ENCODE measurements at places on chromosomes 1 and 21.

DNA sequence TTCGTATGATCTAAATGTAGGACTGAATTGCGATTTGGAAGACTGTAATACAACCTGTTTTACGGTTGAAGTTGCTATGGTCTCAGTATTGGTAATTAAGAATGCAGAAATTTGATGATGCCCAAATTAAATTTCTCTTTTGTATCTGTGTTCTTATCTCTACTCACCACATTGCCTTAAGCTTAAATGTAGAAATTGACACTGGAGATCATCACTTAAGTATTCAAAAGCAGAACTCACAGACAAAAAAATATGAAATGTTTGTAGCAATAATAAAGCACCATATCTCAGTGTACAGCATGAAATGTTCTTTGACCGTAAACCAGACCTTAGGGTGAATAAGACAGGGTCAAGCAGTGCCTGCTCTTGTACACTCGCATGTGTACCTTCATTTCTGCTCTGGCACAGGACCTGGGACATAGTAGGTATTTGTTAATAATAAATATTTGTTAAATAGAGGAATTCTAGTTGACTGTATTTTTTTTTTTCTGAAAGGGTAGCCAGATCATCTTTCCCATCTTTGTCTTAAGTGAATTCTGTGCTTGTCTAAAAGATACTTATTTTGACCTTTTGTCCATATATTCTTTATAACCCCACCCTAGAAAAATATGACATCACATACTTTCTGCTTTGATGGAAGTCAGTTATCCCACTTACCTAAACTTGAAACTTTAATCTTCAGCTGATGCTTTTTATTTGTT, 1.5 kb downstream of the CDC7 start:
- no peak for DNase-seq

DNA sequence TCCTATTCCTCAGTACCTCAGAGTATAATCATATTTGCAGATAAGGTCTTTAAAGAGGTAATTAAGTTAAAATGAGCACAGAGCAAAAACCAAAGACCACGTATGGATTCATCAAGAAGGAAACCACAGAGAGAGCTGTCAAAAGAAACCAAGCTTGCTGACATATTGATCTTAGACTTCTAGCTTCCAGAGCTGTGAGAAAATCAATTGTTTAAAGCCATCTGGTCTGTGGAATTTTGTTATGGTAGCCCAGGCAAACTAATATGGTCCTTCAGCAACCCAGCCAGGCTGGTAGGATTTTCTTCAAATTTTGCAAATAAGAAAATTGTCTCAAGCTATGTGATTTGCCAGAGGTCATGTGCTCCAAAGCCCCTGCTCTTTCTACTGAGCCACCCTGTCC, 62.5 kb downstream of the LRIG2 start:
- DNase-seq = no peak

GRCh38 chr1:6623269-6623965, 1.3 kb upstream of the THAP3 start:
- DNase-seq = no peak

- no peak for DNase-seq
These were observed 278.0 kb downstream of the RGS7 start for GRCh38 chr1:241079047-241079446.

DNA sequence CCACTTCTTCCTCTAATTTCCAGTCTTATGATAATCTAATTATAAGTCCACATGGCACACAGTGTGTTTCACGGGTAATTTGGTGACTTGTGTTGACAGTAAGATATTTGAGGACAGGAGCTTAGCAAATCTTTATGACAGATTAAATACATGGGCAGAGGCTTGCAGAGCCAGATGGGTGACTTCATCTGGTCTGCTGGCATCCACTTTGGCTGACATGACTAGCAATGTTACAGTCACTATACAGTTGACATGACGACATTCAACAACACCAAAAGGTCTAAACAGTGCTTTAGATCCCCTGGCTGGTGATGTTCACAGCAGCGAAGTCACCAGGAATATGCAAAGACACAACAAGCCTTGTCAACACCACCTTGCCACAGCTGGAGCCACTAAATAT, 147.2 kb downstream of the ETS2 start:
- DNase-seq = no peak

- DNase-seq = no peak
These were observed 121.6 kb upstream of the IRF2BP2 start for GRCh38 chr1:234731569-234732085.

DNA sequence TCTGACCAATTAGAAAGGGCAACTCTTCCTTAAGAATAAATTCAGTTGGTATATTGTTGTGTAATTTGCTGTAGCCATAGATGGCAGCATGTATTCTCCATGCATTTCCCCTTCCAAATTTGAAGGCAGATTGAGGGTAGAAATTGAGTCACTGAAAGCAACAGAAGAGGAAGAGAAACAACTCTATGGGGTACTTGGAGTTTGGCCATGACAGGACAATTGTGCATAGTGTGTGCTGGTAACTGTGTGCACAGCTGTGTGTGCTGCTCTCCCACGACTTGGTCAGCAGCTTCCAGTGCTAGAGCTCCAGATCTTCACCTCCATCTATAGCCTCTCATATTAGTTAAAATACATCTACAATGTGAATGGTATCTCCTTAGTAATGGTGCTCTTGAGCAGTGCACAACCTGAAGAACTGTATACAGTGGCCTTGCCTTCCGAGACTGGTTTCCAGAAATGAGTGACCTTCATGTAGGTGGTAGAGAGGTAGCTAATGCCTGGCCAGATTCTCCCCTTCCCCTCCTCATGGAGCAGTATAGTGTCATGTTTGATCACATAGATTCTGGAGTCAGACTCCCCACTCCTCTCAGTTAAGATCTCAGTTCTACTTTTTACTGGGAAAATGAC, 882 bp upstream of the FCAMR start:
- DNase-seq = no peak

DNA sequence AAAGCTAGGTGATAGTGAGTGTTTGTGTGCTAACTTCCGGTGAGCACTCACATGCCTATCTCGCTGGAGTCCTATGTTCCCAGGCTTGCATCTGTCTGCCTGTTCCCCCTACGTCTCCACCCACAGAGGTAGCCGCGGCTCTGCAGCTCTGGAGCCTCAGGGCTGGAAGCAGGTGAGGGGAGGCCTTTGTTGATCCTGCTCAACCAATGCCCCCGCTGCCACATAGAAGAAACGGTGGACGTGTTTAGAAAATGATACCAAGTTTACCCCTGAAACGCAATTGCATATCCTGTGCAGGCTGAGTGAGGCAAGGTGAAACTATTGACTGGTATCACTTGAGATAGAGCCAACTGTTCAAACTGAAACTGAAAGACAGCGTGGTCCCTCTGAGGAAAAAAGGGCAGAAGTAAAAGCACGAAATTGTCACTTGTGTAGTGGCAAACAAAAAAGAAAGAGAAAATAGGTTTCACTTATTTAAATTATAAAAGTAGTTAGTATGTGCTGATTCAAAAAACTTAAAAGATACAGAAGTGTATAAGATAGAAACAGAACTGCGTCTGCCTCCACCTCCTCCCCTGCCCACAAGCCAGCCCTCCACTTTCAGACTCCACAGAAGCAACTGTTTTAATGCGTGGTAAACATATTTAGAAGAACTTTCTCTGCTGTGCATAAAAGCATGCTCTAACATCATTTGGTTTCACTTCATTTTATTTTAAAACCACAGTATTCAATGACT, 38.6 kb upstream of the ETS2 start:
- no peak for DNase-seq

- no peak for DNase-seq
These were observed 2.7 kb downstream of the IFFO2 start for GRCh38 chr1:18953731-18954231.

GRCh38 chr21:42521384-42521783, 7.7 kb downstream of the SLC37A1 start:
- no peak for DNase-seq

DNA sequence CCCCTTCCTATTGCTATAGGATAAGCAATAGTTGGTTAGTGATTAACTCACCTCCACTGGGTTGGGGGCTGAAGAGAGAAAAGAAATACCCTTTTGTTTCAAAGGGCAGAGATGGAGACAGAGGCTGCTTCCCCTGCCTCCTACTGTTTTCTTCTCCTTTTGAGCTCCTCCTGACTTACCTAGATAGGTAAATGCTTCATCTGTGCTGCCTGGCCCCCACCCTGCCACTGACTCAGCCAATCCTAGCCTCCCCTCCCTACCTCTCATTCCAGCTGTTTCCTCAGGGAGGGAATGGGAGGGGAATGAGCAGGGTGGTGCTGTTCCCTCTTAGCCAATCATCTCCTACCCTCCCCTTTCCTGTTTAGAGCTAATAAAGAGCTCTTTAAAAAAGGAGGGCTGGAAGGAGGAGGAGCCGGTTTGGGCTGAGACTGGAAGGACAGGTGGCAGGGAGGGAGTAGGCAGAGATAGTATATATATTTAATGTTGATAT, at the start of gene C1orf116:
Gene C1orf116, minus strand, starts transcription at position 229 of the 490 bp plus-strand sequence. CDS start 5,158 bp downstream, outside the sequence.
- DNase-seq = peak; percentile 85

GRCh38 chr1:152034324-152034653, 2.5 kb downstream of the S100A11 start:
- DNase-seq = no peak

DNA sequence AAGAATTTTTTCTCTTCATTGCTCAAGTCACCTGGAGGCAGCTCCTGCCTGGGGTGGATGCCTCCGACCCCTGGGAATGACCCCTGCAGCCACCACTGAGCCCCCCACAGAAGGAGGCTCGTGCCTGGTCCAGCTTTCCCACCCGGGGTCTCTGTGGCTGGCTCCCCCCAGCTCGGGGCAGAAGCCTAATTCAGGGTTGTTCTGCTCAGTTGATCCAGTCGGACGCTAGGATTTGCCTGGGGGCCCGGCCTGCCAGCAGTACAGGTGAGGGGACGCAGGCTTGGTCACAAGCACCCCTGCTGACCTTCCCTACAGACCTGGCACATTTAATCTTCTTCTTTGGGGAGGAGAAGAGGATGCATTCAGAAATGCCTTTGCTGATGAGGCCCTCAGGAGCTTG, 53.6 kb upstream of the POFUT2 start:
- DNase-seq = no peak

GRCh38 chr1:199657449-199657848, 370.1 kb upstream of the NR5A2 start:
- no peak for DNase-seq

GRCh38 chr21:36202726-36203602, 46.3 kb downstream of the DOP1B start:
- DNase-seq = no peak

DNA sequence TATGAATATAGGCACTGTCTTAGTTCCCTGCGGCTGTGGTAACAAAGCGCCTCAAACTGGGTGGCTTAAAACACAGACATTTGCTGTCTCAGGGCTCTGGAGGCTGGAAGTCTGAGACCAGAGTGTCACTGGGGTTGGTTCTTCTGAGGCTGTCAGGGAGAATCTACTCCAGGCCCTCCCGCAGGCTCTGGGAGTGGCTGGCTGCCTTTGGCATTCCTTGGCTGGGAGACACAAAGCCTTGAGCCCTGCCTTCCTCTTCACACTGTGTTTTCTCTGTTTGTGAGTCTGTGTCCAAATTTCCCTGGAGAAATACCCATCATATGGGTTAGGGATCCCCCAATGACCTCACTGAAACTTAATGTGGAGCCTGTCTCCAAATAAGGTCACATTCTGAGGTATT, 38.5 kb downstream of the B3GALT5 start:
- DNase-seq = no peak

DNA sequence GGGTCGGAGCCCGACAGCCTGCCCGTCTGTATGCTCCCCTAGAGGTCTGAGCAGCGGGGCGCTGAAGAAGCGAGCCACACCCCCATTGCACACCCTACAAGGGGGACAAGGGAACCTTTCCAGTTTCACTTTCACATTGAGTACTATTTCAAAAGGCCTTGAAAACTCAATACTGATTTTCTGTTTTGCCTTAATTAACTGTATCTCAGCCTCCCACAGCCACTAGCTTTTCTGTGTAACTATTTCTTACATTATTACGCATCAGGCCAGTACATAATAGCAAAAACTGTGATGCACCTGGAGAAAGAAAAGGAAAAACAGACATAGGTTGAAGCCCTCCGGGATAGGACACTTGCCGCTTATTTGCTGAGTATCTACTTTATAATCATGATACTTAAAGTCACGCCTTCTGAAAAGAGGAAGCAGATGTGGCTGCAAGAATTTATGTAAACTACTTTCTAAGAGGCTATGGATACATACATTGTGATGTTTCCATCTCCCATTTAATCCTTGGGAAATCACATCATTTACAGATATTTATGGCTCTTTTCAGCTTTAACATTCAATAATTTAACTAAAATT, 1719.5 kb downstream of the MRPL39 start:
- DNase-seq = no peak

- peak; percentile 31 for DNase-seq
These were observed 36.8 kb downstream of the RAB3GAP2 start for GRCh38 chr1:220235462-220235861.

GRCh38 chr1:154863315-154864174, 6.5 kb downstream of the KCNN3 start:
- DNase-seq = no peak

DNA sequence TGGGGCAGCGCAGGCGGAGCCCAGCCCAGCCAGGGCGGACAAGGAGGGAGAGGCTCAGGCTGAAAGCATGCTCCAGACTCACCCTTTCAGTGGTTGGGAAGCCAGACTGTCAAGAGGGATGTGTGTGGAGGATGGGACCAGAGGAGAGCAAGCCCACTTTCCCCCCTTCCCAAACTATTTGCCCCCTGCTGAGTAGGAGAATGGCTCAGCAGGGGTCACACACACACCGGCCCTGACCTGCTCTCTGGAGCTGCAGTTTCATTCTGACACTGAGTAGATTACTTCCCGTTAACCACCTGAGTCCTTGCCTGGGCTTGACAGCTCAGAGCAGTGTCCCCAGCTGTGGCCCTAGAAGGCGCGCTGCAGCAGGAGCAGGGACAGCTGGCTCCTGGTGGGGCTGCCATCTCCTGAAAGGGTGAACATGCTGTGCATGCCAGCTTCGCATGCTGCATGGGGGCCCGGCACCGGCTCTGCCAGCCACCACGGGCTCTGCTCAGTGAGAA, 51.6 kb upstream of the CNTN2 start:
- no peak for DNase-seq

DNA sequence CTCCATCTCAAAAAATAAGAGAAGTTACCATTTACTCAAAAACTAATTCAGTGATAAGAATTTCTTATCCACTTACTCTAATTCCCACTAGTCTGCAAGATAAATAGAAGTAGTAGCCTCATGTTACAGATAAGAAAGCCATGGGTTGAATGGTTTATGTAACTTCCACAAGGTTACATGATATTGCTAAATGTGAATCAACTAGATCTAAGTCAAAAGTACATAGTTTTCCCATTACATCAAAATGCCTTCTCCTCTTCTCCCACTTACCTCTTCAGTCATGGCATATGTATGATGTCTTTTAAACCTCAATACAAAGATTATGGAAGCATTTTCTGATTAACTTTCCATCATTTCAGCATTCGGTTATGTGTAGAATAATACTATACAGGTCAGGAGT, 108.5 kb downstream of the ASH1L start:
- DNase-seq = no peak

DNA sequence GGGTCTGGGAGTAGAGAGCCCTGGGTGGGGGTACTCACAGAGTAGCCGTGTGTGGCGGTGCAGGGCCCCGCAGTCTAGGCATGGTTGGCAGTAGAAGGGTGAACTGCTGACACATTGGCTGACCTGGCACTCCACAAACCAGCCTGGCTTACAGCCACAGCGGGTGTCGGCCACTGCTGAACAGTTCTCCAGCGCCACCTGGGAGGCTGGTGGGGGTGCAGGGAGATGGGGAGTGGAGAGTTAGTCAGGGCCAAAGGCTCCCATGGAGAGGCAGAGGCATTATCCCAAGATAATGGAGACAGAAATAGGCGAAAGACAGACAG, 1.5 kb downstream of the TNFRSF25 start:
- peak; percentile 39 for DNase-seq

- DNase-seq = no peak
These were observed 18.8 kb downstream of the ENTREP3 start for GRCh38 chr1:155236451-155236850.

GRCh38 chr1:46784666-46785065, 14.2 kb upstream of the CYP4B1 start:
- DNase-seq = no peak

Data from NCI-H1105 (cell line).